ENCODE measurements at places on chromosomes 12 and 14.

DNA sequence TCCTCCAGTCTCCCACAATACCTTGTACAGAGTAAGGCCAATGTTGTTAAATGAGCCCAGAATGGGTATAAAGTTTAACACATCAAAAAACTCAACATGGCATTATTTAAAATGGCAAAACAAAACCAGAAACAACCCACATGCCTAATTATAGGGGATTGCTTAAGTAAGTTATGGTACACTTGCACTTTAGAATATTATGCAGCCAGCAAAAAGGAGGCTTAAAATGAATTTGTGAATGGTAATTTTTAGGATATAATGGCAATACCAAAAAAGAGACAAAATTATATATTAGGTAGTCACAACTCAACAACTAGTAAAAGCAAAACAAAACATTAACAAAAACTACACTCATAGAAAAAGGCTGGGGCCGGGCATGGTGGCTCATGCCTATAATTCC lies 39.7 kb downstream of the SYNE3 start:
- DNase-seq: no peak

DNA sequence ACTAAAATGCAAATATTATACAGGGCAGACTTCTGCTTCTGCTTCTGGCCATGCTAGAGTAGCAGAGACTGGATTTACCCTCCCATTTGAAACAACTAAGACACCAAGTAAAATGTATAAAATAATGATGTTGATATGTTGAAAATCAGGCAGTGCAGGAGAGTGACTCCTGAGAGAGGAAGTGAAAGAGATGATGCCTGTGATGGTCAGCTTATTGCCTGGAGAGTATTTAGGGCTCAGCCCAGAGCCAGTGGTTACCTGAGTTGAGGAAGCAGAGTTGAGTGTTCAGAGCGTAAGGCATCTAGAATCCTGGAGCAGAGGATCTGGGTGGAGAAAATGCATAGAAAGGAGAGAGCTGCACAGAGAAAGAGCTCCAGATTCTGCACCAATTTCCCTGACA lies 131.8 kb upstream of the C14orf180 start:
- no peak for DNase-seq

GRCh38 chr14:54182419-54183045 lies 214.3 kb upstream of the CDKN3 start:
- DNase-seq: no peak

DNA sequence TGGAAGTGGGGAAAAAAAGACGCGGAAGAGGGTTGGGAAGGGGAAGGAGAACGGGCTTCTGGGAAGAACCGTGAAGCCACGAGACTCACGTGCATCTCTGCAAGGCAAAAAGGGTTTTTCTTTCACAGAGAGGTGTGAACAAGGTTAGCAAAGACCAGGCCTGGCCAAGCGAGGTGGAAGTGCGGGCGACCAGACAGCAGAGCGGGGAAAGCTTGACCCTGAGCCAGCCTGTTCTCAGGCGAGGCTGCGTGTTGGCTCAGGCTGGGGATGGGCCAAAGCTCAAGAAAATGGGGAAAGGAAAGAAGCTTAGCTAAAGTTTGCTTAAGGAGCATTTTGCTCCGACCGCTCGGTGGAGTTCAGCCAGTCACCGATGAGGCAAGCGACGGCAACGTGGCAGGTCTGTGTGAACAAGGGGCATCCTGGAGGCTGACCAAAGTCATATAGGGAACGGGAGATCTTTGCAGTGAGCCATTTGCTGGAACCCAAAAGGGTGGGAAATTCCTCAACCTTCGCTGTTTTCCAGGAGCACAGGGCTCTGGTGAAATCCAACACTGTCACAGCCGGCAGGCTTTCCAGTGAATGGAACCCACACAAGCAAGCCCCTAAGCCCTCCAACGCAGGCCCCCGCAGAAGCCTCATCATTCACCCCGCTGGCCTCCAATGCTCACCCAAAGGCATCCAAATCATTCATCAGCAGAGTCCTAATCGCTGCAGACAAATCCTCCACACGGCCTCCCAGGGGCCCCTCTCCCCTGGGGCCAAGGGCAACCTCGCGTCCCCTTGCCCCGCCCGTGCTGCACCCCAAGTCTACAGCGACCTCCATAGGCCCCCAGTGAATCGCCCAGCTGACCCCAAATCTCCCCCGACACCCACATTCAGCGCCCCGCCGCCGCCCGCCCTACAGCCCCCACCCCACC lies 754 bp downstream of the ZNF605 start:
- DNase-seq: peak; percentile 41

GRCh38 chr14:70838076-70838475 lies 28.8 kb upstream of the MAP3K9 start:
- DNase-seq: no peak

- DNase-seq: no peak
These were observed 118.6 kb downstream of the TMTC1 start for GRCh38 chr12:29665107-29665506.

GRCh38 chr12:123113026-123113425 lies 37.9 kb downstream of the PITPNM2 start:
- DNase-seq: no peak

DNA sequence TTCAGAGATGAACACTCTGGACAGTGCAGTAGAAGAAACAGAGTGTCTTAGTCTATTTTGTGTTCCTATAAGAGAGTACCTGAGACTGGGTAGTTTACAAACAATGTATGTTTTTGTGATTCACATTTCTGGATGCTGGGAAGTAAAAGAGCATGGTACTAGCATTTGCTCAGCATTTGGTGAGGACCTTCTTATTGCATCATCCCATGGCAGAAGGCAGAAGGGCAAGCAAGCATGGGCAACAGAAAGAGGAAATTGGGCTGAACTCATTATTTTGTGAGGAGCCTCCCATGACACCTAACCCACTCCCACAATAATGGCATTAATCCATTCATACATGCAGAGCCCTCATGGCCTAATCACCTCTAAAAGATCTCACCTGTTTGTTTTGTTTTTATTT lies 8.0 kb downstream of the ANKS1B start:
- no peak for DNase-seq

GRCh38 chr12:12392413-12392812 lies 35.5 kb downstream of the BORCS5 start:
- DNase-seq: no peak

DNA sequence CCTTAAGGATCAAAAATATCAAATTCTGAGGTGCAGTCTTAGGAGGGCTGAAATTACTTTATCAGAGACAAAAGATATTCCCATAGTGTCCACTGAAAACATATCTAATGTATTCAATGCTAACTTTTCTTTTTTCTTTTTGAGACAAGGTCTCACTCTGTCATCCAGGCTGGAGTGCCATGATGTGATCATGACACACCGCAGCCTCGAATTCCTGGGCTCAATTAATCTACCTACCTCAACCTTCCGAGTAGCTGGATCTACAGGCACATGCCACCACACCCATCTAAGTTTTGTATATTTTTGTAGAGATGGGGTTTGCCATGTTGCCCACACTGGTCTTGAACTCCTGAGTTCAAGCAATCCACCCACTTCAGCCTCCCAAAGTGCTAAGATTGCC lies 68.3 kb downstream of the ZC3H14 start:
- no peak for DNase-seq

DNA sequence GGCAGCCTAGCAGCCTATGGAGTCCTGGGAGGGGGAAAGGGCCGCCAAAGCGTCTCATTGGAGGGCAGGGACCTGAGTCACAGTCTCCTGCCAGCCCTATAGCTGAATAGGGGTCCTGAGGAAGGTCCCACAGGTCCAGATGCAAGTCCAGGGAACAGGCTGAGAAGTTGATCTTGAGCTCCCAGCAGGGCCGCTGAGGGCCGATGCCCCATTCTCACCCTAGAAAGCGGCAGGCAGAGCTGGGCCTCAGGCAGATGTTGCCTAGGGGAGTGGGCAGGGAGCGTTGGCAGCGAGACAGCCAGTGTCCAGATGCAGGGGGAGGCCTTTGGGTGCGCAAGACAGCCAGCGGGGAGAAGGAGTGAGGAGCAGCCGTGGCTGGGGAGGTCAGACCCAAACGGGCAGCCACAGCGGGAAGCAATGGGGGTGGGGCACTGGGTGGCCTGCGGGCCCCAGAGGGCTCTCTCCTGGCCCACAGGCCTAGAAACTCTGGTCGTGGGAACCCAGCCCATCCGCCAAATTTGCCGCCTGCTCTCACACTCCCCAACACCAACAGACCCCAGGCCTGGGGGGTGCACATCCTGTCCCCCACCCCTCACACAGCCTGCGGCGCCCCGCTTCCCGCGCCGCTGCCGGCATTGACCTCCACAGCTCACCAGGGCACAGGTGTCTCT lies 1.1 kb downstream of the HDAC7 start:
- peak; percentile 50 for DNase-seq

GRCh38 chr14:96413526-96413925 lies 21.6 kb downstream of the AK7 start:
- DNase-seq: no peak

DNA sequence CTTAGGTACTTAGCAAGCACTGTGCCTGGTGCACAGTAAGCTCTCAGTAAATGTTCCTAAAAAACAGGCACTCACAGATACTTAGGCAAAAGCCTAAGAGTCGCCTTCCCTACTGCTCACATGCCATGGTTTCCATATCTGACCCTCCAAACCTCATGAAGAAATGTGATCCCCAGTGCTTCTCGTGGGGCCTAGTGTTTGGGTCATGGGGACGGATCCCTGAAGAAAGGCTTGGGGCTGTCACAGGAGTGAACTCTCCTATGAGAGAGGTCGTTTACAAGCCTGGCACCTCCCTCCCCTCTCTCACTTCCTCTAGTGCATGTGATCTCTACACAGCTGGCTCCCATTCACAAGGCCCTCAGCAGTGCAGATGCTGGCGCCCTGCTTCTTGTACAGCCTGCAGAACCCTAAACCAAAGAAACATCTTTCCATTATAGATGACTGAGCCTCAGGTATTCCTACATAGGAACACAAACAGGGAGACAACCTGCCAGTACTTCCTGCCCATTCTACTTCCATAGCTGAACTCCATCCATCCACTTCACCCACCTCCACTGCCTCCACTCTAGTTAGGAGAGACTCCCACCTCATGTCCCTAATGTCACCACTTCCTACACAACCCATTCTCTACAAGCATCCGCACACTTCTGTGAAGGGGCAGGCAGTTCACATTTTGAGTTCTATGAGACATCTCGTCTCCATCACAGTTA lies 2.9 kb downstream of the SLC15A4 start:
- no peak for DNase-seq

DNA sequence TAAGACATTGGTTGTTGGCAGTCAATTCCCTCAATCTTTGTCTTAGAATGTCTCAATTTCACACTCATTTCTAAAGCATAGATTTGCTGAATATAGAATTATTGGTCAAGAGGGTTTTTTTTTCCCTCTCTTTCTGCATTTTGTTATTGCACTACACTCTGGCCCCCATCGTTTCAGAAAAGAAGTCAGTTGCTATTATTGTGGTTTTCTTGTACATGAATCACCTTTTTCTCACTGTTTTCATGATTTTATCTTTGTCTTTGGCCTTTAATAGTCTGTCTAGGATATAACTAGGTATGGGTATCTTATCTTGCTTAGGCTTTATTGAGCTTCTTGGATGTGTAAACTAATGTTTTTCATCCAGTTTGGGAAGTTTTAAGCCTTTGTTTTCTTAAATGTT lies 194.3 kb upstream of the DAAM1 start:
- no peak for DNase-seq

GRCh38 chr12:12513416-12514006 lies 49.2 kb downstream of the DUSP16 start:
- no peak for DNase-seq

DNA sequence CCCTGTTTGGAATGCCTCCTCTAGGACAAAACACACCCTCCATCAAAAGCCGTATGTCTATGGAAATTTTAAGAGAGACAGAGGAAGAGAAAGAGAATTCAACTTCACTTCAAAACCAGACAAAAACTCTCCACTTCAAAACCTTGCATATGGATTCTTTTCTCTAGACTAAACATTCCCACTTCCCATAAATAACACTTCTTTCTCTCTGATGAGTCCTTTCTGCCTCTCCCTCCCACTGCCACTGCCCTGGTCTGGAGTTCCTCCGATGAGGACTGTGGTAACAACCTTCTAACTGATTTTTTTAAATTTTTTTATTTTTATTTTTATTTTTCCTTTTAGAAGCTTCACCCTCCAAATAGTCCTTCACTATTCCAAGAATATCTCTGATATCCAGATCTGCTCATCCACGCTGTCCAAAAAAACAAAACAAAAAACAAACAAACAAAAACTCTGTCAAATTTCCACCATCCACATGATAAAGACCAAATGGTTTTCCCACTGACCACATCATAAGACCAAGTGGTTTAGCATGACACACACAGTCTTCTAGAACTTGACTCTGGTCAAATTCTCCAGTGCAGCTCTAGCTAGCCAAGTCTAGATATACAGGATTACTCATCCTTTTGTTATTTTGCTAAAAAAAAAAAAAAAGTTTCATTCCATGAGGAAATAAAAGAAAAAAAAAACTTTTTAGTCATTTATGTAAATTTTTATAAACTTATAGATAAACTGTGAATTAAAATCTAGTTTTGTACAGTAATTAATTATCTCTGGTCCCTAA lies 256.0 kb downstream of the PPFIA2 start:
- no peak for DNase-seq

DNA sequence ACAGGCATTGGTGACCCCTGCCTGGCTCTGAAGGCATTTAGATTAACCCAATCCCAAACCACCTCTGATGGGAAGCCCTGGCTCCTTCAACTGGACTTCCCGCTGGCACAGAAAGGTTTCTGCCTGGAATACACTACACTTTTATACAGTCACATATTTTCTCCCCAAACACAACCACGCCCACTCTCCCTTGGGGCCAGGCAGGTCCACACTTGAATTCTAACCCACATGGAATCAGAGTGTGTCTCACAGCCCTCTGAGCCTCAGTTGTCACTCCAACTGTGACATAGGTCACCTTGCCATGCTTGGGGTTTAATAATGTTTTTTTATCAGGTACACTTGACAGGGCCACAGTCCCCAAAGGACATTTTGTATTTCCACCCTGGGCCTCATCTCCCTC lies 368.6 kb downstream of the BCL11B start:
- DNase-seq: no peak

GRCh38 chr14:23612354-23612732 lies 23.8 kb upstream of the DHRS2 start:
- no peak for DNase-seq

- DNase-seq: no peak
These were observed 19.4 kb downstream of the LPCAT3 start for GRCh38 chr12:6998715-6999451.

GRCh38 chr12:15741082-15741481 lies 48.1 kb downstream of the EPS8 start:
- no peak for DNase-seq

DNA sequence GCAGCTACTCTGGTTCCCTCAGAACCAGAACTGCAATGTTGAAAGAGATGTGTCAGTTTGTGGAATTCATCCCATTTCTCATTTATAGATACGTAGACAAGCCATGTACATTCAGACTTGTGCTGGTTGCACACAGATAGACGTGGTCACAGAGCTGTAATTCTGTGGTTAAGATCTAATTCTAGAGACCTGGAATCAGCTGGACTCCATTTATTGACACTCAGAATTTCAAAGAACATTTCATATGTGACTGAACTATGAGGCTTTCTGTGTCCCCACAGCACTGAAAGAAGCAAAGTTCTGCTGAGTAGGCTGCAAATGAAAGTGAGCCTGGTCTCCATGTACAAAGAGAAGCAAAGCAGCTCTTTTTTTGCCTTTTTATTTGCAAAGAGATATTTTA lies 220.2 kb upstream of the NAV3 start:
- DNase-seq: no peak

GRCh38 chr12:29225834-29226233 lies 76.8 kb downstream of the FAR2 start:
- no peak for DNase-seq
